ENCODE measurements at places on chromosomes 7 and 10.

- no peak for DNase-seq
These were observed 19.0 kb upstream of the GALNTL5 start for GRCh38 chr7:151937286-151937685.

DNA sequence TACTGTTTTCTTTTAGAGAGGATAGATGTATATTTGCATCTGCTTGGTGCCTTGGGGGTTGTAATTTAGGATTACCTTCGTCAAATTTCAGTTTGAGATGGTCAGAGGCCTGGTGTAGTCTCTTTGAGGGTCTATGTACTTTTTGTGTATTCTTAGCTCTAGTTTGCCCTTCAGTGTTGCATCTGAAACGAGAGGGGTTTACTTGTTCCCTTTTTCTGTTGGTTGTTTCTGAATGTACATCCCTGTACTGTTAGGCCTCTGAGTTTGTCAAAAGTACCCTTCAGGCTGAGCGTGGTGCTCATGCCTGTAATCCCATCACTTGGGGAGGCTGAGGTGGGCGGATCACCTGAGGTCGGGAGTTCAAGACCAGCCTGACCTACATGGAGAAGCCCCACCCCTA is 60.0 kb downstream of the MLLT10 start:
- no peak for DNase-seq

DNA sequence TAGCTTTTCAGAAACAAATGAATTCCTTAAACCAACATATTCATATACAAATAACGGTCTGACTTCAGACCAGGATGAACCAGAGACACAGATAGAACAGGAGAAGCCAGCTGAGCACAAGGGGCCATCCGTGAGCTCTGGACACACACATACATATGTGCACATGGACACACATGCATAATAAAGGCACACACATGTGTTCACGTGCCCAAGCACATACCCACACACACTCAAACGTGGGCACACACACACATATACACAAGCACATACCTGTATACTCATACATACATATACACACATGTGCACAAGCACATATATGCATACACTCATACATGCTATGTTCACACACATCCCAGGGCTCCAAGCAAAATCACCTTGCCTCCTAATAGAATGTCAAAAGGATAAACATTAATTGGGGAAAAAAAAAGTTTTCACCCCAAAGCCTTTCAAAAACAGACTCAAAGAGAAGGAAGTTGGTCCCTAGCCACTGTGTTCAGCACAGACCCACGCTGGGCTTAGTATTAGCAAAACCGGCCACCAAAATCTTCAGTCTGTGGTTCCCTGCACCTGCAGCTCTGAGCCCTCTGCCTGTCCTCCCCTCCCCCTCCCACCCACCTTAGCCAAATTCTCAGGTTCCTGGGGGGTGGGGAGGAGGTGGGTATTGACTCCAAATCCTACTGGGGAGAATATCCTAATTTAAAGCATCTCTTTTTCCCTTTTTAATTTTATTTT is 100.4 kb upstream of the MACROH2A2 start:
- no peak for DNase-seq

DNA sequence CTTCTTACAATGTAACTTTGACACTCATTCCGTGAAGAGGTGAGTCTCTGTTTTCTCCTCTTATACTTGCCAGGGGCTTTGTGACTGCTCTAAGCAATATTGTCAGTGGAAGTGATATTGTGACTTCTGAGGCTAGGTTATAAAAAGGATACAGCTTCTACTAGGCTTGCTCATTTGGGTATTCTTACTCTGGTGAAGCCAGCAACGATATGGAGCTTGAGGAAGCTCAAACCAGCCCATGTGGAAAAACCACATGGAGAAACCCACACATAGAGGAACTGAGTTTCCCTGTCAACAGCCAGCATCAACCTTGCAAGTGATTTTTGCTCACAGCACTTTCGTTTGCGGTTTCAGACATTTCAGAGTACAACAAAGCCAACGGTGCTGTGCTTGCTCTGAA is 149.6 kb upstream of the SEMA3E start:
- no peak for DNase-seq

DNA sequence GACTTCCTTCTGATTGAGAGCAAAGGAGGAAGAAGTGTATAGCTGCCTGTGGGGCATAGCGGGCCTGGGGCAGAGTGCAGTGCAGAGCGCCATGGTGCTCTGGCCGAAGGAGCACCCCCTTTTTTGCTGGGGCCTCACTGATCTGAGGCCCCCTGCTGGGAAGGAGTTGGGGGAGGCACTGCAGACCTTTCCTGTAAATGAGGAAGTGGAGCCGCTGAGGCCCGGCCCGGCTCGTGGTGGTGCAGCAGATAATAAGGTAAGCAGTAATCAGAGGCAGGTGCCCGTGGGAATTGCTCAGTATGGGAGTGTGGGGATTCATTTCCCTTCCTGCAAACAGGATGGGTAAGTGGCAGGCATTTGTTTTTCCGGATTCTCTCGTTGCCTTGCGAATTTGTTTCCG is 373.7 kb upstream of the MKI67 start:
- no peak for DNase-seq

GRCh38 chr10:125795637-125796190 is 20.1 kb upstream of the MMP21 start:
- DNase-seq = no peak

DNA sequence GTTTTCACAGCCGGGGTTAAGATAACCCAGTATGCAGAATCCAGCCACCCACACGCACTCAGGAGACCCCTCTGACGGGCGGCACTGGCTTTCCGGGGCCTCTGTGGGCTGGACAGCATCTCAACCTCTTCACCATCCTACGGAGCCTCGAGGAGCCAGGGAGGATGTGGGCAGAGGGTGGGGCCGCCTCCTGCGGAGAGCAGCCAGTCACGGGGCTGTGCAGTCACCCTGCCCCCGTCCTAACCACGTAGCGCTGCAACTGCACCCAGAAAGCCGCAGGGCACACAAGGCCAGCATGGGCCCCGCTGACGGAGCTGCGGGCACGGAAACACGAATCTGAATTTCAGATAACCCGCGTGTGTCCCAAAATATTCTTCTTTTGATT is 270.3 kb downstream of the ELFN1 start:
- DNase-seq = peak; percentile 16

GRCh38 chr10:69757553-69758309 is 44.0 kb upstream of the COL13A1 start:
- peak; percentile 27 for DNase-seq

- DNase-seq = no peak
These were observed 65.1 kb upstream of the PIP4K2A start for GRCh38 chr10:22779331-22780019.

DNA sequence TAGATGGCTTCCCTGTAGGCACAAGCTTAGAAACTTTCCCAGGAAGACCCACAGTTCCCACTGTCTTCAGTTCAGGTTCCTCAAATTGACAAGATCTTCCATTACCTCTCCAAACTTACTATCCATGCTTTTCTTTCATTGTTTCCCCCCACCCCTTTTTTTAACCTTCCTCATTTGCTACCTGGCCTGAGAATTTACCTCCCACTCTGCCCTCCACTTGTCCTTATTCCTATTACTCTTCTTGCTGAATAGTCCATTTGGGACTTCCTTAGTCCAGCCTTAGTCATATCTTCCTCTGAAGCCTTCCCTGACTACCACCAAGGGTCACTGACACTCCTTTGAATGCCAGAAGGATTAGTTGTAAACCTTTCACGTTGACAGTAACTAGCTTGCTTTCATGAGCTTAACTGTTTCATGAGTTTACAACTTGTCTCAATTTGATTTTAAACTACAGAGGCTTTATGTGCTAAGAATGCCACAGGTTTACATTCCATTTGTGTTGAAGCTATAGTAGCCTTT is 1.2 kb upstream of the CALU start:
- no peak for DNase-seq

DNA sequence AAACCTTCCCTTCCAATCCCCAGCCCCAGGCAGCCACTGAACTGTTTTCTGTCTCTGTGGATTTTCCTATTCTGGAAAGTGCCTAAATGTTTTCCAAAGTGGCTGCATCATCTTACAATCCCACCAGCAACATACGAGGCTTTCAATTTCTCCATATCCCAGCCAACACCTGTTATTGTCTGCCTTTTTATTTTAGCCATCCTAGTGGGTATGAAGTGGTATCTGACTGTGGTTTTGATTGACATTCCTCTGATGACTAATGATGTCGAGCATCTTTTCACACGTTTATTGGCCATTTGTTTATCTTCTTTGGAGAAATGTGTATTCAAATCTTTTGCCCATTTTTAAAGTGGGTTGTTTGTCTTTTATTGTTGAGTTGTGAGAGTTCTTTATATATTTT is 6.2 kb upstream of the SMC3 start:
- no peak for DNase-seq

- peak; percentile 49 for DNase-seq
These were observed 2.5 kb downstream of the SLK start for GRCh38 chr10:103969436-103969835.

- no peak for DNase-seq
These were observed 278.3 kb downstream of the KIF20B start for GRCh38 chr10:89979726-89980125.

DNA sequence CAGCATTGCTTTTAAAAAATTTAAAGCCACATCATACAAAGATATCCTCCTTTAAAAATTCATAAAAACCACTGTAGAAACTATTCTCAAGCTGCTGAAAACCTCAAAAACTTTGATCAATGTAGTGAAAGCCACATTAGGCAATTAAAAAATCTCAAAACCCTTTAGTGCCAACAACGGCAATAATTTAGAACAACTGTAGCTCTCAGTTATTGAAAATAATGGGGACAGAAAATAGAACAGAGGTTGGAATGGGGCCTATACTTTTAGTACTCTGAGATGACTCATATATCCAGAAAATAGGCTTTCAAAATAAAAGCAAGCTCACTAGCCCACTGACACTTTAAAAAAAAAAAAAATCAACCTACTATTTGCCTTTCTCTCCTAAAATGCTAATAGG is 87.5 kb downstream of the GSAP start:
- no peak for DNase-seq

DNA sequence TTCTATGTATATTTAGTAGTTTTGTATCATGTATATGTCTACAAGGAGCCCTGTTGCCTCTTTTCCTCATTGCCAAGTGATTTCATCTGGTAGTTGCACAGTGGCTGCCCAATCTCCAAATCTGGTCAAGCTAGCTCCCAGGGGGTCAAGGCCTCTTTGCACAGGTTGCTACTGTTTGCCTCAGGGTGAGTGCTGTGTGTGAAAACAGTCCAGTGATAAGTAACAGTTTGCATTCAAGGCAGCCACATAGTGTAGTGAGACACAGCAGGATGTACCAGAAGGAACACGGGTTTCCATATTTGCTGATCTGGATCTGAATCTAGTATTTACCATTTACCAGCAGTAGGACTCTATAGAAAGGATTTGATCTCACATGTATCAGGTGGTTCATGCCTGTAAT is 13.3 kb upstream of the EPC1 start:
- no peak for DNase-seq
